CD4-positive, alpha-beta T cell (primary cell): ENCODE measurements at places on chromosomes 5 and 9.

GRCh38 chr5:580436-580835 is 31.7 kb upstream of the CEP72 start:
- DNase-seq, result no peak

DNA sequence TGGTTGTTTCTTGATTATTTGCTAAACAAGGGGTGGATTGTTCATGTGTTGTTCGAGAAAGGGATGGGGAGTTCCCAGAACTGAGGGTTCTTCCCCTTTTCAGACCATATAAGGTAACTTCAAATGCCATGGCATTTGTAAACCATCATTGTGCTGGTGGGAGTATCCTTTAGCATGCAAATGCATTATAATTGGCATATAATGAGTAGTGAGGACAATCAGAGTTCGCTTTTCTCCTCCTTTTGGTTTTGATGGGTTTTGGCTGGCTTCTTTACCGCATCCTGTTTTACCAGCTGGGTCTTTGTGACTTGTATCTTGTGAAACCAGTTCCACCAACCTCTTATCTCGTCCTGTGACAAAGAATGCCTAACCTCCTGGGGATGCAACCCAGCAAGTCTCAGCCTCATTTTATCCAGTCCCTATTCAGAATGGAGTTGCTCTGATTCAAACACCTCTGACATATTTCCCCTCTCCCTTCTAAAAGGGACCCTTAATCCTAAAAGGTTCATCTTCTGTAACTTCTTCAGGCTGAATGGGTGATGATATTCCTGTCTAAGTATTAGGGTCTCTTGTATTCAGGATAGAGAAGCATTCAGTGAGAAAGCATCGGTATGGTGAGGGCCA is 8.7 kb upstream of the FBN2 start:
- DNase-seq, result no peak

GRCh38 chr5:1504069-1504595 is 19.6 kb downstream of the LPCAT1 start:
- DNase-seq, result no peak

DNA sequence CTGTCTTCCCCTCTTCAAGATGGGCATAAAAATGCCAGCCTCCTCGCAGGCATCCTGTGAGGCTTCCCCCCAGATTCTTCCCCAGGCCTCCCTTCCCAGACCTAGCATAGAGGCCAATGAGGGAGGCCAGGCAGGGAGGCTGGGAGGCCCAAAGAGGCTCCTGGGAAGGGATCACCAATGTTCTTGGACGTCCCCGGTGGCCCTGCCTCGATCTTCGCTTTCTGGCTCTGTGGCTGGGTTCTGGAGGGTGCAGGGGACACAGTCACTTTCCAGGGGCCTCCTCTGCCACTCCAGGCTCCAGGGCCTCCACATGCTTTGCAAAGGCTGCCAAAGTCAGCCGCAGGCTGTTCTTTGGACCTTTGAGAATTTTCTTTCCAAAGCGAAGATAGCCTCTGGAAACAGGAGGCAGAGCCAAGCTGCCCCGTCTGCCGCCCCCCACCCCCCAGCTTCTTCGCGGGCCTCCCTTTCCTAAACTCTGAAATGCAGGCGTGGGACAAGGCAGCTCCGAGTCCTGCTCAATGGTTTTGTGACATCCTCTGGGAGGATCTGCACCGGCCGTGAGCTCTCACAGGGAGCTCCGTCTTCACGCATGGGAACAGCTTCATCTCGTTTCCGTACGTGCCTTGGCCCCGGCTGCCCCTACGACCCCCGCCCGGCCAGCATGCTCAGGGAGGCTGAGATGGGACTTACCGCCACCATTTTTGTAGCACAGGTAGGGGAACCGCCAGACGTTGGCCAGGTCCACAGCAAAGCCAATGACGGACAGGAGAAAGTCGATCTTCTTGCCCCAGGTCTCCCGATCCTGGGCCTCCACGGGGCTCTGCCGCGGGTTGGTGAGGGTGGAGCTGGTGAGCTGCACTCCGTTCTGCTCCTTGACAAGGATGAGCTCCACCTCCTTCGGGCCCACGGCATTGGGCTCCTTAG is 2.8 kb downstream of the SLC6A3 start:
- no peak for DNase-seq

DNA sequence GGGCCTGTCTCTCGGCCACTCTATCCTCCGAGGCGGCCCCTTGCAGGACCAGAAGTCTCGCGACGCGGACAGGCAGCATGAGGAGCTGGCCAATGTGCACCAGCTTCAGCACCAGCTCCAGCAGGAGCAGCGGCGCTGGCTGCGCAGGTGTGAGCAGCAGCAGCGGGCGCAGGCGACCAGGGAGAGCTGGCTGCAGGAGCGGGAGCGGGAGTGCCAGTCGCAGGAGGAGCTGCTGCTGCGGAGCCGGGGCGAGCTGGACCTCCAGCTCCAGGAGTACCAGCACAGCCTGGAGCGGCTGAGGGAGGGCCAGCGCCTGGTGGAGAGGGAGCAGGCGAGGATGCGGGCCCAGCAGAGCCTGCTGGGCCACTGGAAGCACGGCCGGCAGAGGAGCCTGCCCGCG is 283.5 kb downstream of the ARHGEF28 start:
- DNase-seq, result no peak

GRCh38 chr5:320524-321229 is 837 bp upstream of the AHRR start:
- DNase-seq, result no peak

- DNase-seq, result no peak
Measured at GRCh38 chr5:125112196-125112595, 365.8 kb upstream of the ZNF608 start.

- no peak for DNase-seq
Measured at GRCh38 chr5:127572930-127573329, 55.5 kb downstream of the PRRC1 start.

- no peak for DNase-seq
Measured at GRCh38 chr5:151048526-151048925, 28.1 kb downstream of the GPX3 start.

GRCh38 chr5:111377306-111377705 is 135.0 kb downstream of the STARD4 start:
- no peak for DNase-seq

DNA sequence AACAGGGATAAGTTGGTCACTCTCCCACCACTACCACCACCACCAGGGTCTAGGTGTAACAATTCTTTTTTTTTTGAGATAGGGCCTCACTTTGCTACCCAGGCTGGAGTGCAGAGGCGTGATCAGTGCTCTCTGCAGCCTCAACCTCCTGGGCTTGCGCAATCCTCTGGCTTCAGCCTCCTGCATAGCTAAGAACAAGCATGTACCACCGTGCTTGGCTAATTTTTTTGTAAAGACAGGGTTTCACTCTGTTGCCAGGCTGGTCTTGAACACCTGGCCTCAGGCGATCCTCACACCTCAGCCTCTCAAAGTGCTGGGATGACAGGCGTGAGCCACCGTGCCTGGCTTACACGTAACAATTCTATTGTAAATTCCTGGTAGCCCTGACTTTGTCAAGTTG is 27.5 kb downstream of the CORO2A start:
- no peak for DNase-seq

DNA sequence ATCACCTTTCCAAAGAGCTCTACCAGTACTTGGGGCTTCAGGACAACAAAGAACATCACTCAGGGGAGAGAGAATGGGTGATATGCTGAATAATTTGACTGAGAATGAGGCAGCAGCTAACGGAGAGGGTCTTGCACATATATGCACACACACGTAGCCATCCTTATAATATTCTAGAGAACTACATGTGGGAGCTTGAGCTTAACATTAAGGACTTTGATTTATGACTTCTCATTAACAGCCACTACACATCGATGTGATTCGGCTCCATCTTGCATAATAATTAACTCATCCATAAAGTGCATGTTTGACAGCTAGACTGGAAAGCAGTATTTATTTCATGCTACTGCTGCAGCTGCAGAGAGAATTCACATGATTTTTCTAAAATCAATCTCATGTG is 163.4 kb downstream of the RAB3C start:
- DNase-seq, result no peak

- no peak for DNase-seq
Measured at GRCh38 chr5:112059579-112060135, 302.7 kb upstream of the NREP start.

DNA sequence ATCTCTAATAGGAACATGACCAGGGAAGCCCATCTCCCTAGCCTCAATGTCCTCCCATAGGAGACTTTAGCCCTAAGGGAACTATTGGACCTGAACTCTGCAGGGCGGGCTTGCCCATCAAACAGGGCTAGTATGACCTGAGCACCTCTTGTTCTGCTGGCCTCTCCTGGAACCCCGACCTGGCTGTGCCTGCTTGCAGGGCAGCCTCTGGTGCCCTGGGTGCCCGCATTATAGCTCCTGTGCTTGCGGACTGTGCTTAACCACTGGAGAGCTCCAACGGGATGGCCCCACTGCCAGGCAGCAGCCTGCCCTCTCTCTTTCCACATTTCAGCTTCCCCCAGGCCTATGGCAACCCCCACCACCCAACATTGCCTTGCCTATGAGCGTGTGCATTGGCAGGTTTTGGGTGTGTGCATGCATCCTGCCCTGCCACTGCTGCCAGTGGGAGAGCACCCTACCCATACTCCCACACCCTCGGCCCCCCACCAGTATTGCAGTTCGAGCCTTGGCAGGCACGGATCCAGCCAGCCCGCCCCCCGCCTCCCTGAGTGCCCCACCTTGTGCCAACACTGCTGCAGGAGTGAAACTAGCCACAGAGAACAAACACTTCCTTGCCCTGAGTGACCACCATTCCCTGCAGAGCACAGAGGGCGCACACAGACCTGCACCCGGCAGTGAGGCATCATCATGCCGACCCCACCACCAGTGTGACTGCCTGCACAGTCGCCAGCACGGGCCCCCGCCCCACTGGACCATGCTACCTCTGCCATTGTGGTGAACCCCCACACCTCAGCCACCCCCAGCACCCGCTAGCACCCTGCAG is 1123.8 kb upstream of the CDH6 start:
- no peak for DNase-seq

- DNase-seq, result peak; percentile 19
Measured at GRCh38 chr9:72396247-72397091, 31.5 kb upstream of the ZFAND5 start.

GRCh38 chr9:33076046-33077004 is at the start of gene SMU1:
SMU1 (minus strand) TSS chr9:33076674; CDS start chr9:33076608, 66 bp downstream.
- peak; percentile 90 for DNase-seq

- no peak for DNase-seq
Measured at GRCh38 chr9:128634651-128635262, 21.9 kb downstream of the DYNC2I2 start.

- DNase-seq, result no peak
Measured at GRCh38 chr9:112699230-112699629, 18.7 kb downstream of the INIP start.

DNA sequence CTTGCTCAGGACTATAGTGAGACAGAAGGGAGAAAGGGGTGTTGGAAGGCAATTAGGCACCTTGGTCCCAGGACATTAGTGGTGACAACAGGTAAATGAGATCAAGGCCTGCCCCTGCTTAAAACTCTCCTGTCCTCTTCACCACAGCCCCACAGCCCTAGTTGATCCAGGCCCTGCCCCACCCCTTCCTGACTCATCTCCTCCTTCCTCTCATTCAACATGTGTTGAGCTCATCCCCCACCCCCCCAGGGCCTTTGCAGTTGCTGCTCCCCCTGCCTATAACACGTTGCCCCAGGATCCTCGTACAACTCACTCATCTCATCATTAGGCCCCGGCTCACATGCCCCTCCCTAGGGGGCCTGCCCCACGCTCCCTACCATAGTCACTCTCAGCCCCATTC is 66.8 kb downstream of the TSPAN17 start:
- no peak for DNase-seq

DNA sequence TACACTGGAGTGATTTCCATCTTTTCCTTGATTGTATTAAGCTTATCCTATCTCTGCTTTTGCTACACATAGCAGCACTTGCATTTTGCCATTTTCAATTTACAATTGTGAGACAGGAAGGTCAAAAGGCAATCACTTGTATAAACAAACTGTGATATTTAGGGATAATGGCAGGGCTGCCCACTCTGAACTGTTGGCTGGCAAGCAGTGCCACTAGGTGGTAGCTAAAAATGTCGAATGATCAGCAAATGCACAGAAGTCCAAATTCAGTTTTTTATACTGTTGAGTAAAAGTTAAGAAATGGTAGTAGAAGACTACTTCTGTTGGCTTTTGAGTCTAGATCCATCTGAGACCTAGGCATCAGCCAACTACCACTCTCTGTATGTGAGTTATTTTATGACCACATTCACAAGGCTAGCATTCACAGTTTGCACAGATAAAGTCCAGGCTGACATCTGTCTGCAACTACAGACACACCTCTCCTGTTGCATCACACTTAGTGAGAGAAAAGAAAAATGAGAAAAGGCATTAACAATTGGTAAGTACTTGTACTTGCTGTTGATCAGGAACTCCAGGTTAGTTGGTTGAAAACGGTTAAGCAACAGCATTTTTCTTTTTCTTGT is 108.8 kb upstream of the ASTN2 start:
- DNase-seq, result no peak

GRCh38 chr5:67149951-67150523 is 46.6 kb downstream of the CD180 start:
- DNase-seq, result no peak

DNA sequence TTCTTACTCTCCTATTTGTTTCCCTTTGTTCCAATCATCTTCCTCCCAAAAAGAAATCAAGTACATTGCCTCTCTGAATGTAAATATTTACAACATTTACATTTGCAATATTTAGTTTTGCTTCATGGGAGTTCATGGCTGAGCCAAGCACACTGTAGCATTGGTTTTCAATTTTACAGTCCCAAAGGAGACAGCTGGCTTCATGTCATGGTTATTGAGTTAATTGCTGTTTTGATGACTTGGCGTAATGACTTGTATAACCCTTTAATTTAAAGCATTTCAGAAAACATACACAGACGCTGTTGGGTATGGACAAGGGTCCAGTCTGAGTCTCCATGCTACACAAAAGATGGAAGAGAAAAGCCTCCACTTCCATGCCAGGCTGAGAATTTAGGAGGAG is 25.6 kb upstream of the VLDLR start:
- no peak for DNase-seq

GRCh38 chr9:89690334-89690912 is 85.6 kb downstream of the GADD45G start:
- DNase-seq, result peak; percentile 38

- DNase-seq, result peak; percentile 27
Measured at GRCh38 chr9:133737774-133738639, at the start of gene SARDH. SARDH (minus strand) TSS chr9:133738352; CDS start chr9:133734173, 4,179 bp downstream.

GRCh38 chr9:125405938-125406809 is 144.5 kb downstream of the GAPVD1 start:
- DNase-seq, result no peak

DNA sequence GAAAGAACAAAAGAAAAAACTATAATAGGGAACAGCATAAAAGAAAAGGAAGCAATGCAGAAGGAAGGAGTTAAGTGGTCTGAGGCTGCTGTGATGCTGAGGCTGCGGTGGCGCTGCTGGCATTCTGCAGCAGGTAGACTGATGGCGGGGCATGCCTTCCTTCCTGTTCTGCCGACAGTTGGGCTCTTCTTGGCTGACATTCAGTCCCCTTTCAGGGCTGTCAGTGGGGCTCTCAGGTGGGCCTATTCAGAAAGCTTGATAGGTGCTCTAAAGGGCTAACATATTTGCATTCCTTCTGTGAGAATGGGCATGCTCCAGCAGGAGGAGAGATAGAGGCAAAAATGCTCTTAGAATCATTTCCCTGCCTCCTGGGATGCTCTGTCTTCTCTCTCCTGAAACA is 5.1 kb upstream of the CLINT1 start:
- peak; percentile 50 for DNase-seq
